ENCODE measurements at places on chromosomes 7 and 10. TPM values are rescaled to one million over a fixed set of nuclear protein-coding genes. Genes with fewer than 3 reads are reported as not detected.

Gene MNX1
- total RNA-seq, result 4.7 TPM

Gene DLX6
- not detected for total RNA-seq

Gene GPR22
- total RNA-seq, result not detected

Gene PODXL
- 28.7 TPM for total RNA-seq

Gene AKR1E2
- total RNA-seq, result 6.3 TPM

Gene PRSS37
- total RNA-seq, result not detected

Gene FAM241B
- total RNA-seq, result 15.6 TPM

Gene VSTM4
- 0.39 TPM for total RNA-seq

Gene CYP2C19
- total RNA-seq, result not detected

Gene C7orf33
- total RNA-seq, result not detected

Gene PRXL2A
- 43.5 TPM for total RNA-seq

Gene UPK3B
- total RNA-seq, result 17.9 TPM

Measured in A549 treated with Hydrocortisone at 1 μM for 4 hours (cell line).